ENCODE measurements at places on chromosomes 1 and 21. TPM values are rescaled to one million over a fixed set of nuclear protein-coding genes. Genes with fewer than 3 reads are reported as not detected.

Gene CXADR
- 36.8 TPM for total RNA-seq

Gene SMCP
- total RNA-seq: not detected

Gene SPRR4
- not detected for total RNA-seq

Gene ZNF593OS
- total RNA-seq: not detected

Gene TRIM45
- total RNA-seq: 40.0 TPM

Gene SPATA6
- total RNA-seq: 17.9 TPM

Gene OR2L13
- total RNA-seq: not detected

- DNase-seq: no peak
Measured at GRCh38 chr1:86430376-86430775, 6.4 kb downstream of the CLCA2 start.

GRCh38 chr1:157155658-157156057 lies 17.5 kb upstream of the ETV3 start:
- DNase-seq: no peak

DNA sequence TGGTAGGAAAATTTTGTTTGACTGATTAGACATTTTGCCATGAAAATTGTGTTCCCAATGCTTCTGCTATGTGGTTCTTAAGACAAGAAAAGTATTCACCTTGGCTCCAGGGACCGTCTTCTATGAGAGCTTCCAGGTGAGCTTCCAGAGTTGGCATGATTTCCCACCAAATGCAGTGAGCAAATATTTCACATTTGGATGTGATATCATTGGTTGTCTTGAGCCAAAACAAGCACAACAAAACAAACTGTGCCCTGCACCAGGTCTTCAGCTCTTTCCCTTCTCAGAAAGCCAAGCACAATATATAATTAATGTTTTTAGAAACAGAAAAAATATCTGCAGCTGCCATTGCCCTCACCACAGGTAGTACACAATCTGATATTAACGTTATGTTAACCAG lies 1009.0 kb downstream of the PLA2G4A start:
- no peak for DNase-seq

DNA sequence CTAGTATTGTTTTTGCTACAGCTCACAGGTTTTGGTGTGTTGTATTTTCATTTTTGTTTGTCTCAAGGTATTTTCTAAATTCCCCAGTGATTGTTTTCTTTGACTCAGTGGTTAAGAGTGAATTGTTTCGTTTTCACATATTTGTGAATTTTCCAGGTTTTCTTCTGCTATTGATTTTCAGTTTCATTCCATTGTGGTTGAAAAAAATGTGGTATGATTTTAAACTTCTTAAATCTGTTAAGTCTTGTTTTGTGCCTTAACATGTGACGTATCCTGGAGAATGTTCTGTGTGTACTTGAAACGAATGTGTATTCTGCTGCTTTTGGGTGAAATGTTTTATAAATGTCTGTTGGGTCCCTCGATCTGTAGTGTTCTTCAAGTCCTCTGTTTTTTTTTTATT lies 117.9 kb downstream of the KIF26B start:
- DNase-seq: no peak

DNA sequence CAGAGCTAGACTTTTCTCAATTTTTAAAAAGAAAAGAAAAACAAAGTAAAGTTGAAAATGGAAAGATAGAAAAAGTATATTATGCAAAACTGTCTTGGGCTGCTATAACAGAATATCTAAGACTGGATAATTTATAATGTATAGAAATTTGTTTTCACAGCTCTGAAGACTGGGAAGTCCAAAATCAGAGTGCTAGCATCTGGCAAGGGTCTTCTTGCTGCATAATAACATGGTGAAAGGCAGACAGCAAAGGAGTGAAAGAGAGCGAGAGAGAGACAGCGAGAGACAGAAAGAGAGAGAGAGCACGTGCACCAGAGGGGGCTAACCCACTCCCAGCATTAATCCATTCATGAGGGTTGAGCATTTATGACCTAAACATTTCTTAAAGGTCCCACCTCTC lies 59.1 kb upstream of the SPOCD1 start:
- DNase-seq: no peak

GRCh38 chr1:1434824-1435105 lies 725 bp upstream of the VWA1 start:
- DNase-seq: no peak

GRCh38 chr21:45172420-45172819 lies 98.0 kb downstream of the ADARB1 start:
- no peak for DNase-seq

- DNase-seq: no peak
Measured at GRCh38 chr1:2601721-2602303, 15.2 kb downstream of the PRXL2B start.

DNA sequence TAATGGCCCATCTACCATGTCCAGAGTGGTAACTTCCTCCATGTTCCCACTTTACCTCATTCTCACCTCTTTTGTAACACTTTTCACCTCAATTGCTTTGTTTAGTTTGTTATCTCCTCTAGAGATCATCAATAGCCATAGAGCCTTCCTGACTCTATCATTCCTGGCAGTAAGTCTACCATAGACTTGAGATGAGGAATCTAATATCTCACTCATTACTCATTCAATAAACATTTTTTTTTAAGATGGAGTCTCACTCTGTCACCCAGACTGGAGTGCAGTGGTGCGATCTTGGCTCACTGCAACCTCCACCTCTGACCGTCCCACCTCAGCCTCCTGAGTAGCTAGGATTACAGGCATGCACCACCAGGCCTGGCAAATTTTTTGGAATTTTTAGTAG lies 7.1 kb downstream of the NMNAT2 start:
- no peak for DNase-seq

DNA sequence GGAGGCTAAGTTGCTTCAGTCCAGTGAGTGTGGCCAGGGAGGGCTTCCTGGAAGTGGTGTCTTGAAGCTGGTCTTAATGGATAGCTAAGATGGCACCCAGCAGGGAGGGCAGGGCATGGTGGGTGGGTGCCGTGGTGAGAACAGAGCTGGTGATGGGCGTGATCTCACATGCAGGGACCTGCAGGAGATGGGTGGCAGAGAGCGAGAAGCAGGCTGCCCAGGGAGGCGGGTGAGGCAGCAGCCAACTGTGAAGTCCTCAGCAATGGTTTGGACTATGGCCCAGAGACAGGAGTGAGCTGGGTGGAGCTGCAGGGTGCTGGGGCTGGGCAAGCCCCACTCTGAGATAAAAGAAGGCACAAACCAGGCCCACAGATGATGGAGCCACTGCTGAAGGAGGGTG lies 50.7 kb downstream of the UMODL1 start:
- no peak for DNase-seq

DNA sequence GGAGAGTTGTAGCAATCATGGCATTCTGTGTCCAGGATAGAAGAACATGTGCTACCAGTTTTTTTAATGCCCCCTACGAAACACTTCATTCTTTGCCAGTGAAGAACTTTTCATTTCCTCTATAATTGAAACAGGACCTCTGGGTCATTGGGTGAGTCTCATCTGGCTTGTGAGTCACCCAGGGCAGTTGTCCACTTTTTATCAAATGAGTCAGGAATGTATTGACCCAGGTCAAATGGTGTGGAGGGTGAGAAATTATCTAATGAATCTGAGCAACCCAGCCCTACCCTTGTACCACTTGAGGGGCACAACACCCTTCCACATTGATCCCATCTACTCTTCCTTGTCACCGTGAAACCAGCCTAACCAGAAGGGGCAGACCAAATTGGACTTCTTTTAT lies 417.3 kb upstream of the PROX1 start:
- no peak for DNase-seq

- DNase-seq: no peak
Measured at GRCh38 chr21:27839512-27840115, 872.7 kb upstream of the ADAMTS5 start.

GRCh38 chr1:232999956-233000625 lies 49.7 kb downstream of the NTPCR start:
- no peak for DNase-seq

GRCh38 chr1:178052650-178053461 lies 41.0 kb upstream of the RASAL2 start:
- no peak for DNase-seq

Measured in mesothelial cell of epicardium (in vitro differentiated cells).